ENCODE measurements at places on chromosomes 1 and 21.
A peak's percentile ranks its signal among the peaks of the same experiment; 100 is the strongest.

DNA sequence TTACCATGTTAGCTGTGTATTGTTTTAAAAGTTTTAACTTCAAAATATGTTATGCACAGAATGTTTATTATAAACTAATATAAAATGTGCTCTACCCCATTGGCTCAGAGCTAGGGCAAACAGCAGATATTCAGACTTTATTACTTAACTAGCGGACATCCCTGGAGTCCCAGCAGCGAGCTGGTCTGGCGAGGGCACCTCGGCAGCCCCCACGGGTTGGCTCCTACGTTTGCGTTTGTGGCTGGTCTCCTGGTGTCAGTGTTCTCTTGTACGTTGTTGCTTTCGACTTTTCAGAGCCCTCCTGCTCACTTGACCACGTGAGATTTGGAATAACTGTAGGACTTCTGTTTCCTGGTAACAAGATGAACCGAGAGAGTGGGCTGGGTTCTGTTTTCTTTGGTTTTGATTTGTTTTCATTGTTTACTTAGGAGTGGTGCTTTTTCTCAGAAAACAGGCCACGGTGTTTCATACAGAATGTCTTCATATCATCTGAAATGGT lies 44.5 kb downstream of the CBS start:
- no peak for DNase-seq

DNA sequence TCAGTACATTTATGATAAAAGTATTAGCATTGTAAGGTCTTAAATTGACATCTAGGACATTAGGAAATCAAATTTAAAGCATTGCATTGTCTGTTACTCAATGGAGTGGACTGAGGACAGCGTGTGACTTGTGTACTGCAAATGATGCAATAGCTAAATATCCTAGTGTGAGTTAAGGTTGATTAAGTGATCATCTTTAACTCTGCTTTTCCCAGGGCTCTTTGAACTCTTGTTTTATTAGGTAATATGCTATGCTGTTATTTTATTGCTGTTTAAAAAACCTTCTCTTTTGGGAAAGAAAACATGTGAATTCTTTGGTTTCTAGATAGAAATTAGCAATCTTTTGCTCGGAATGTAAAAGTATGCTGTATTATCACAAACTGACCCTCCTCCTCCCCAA lies 38.6 kb downstream of the NFIA start:
- peak; percentile 73 for DNase-seq

- DNase-seq: no peak
Observed at GRCh38 chr1:24393892-24394291, 19.7 kb downstream of the STPG1 start.

DNA sequence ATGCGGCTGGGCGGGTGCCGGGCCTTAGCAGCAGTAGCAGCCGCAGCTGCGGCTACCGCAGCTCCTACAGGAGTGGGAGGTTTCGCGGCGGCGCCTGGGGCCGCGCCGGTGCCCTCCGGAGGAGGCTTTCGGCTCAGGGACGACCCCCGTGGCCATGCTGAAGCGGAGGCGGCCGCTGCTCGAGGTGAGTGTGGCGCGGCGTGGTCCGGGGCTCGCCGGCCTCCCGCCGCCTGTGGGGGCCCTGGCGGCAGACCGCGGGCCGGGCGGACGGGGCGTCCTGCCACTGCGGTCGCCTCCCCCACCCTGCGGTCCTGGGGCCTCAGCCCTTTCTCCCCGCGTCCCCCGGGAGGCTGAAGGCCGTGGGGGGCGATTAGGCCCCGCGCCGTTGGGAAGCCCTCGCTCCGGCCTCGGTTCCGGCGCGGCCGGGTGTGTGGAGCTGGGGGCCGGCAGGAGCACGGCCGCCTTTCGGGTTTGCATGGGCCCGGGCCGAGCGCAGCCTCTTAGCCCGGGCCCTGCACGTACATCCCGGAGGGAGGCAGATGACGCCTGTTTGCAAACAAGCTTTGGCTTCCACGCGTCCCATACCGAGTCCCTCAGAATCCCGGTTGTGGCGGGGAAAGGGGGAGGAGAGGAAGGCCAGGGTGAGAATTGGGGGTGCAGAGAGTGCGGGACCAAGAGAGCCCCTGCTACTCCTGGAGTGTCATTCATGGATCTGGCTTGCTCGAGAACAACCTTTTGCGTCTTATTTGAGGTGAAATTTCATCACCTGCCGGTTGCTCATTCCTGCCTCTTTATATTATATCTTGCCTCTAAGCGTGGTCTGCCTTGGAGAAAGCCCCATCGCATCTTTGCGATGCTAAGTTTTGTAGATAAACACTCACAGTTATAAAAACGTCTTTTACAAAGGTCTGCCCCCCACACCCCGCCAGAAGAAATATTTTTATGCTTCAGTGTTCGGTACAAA lies 613 bp downstream of the ZFYVE9 start:
- DNase-seq: no peak

DNA sequence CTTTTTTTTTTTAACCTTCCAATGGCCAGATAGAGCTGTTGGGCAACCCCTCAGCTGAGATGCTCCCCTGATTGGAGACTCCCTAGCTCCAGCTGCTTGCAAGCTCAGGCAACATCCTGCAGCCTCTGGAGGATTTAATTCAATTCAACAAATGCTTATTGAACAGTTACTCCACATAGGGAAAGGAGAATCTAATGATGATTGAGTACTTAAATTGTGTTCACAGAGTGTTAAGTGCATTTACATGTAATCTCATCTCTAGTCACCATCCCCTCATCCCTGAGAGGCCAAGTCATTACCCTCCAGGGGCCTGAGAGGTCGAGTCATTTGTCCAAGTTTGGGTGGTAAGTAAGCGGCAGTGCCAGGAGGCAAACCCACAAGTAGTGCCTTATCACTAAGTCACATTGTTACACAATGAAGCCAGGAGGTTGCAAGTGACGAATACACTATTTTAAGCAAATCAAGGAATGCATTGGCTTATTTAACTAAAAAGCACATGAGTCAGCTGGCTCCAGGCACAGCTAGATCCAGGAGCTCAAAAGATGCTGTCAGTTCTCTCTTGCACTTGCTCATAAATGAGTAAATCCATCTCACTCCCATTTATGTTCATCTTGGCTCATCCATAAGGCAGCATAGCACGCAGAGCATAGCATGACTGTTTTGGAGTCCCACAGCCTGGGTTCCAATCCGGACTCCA lies 64.3 kb downstream of the OPTC start:
- DNase-seq: no peak

DNA sequence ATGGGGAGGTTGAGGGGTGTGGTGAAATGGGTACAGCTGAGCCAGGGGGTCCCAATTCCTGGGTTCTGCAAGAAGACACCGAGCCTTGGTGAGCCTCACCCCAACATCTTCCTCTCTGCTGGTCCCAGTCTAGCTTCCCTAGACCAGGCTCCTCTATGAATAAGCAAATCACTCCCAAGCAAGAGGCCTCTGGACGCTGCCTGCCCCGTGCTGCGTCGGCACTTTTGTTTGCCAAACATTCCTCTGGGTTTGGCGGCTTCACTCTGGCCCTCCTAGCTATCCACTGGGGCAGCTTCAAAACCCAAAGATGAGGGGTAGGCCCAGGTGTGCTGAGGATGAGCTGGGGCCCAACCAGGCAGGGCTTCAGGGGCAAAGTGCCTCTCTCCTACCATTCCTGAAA lies 137.1 kb upstream of the CD34 start:
- DNase-seq: no peak

GRCh38 chr1:46179138-46180081 lies 3.1 kb upstream of the P3R3URF start:
- DNase-seq: peak; percentile 99

- DNase-seq: peak; percentile 68
Observed at GRCh38 chr21:14259747-14260146, 43.8 kb downstream of the RBM11 start.

GRCh38 chr21:25396135-25396711 lies 211.1 kb downstream of the MRPL39 start:
- no peak for DNase-seq

GRCh38 chr1:101437800-101438199 lies 201.0 kb downstream of the S1PR1 start:
- DNase-seq: no peak

- no peak for DNase-seq
Observed at GRCh38 chr1:155971910-155972809, 6.2 kb downstream of the ARHGEF2 start.

- no peak for DNase-seq
Observed at GRCh38 chr1:101603726-101604125, 366.9 kb downstream of the S1PR1 start.

DNA sequence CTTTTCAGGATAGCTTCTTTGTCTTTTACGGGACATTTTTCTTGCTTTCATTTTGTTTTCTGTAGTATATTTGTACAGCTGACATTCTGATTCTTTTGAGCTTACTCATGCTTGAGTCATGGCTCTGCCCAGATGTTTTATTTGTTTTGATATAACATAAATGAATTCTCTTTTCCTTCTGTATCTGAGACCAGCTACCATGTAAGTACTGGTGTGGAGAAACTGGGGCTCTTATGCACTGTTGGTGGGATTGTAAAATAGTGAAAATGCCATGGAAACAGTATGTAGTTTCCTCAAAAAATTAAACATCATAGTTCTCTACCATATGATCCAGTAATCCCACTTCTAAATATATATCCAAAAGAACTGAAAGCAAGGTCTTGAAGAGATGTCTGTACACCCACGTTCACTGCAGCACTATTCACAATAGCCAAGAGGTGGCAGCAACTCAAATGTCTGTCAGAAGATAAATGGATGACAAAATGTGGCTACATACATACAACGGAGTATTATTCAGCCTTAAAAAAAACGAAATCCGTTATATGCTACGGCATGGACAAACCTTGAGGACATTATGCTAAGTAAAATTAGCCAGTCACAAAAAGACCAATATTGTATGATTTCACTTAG lies 61.4 kb downstream of the EIF2B3 start:
- peak; percentile 45 for DNase-seq

Measured in NCI-H2029 treated with DMSO at 0.1 percent for 48 hours (cell line).